ENCODE measurements at places on chromosomes 2 and 18.

GRCh38 chr2:180604077-180604476, 376.3 kb upstream of the UBE2E3 start:
- no peak for DNase-seq

DNA sequence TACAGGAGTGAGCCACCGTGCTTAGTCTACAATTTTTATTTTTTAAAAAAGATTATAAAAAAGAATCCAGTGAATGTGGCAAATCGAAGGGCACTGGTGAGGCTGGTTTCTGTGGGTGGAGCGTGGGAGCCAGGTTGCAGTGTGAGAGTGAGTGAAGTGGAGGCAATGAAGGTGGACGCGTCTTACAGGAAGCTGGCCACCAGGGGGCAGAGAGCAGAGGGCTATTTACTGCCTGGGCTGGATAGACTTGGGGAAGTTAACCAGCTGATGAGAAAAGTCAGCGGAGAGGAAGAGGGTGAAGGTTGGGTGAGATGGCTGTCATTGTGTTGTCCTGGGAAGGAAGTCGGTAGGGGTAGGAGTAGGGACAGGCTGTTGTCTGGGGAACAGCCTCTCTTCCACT, 6.8 kb downstream of the SCTR start:
- DNase-seq = no peak

DNA sequence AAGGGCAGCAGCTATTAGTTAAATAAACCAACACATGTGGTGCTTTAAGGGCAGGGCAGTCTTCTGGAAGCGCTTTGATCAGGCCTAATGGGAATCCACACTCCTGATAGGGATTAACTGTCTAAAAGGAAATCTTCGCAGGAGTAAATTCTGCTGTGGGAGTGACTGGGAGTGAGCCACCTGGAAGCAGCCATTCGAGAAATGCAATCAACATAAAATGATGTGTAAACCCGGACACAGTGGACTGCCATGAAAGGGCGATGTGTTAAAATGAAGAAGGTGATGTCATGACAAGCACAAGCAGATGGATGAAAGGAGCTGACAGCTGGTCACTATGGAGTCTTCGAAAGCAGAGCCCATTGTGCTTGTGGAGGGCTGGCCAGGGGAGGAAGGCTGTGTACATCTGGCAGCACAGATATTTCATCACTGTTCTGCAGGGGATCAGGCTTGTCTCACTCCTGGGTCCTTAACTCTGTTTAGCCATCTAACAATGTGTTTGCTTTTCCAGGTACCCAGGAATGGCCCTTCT, 24.8 kb upstream of the GALNT14 start:
- no peak for DNase-seq

- no peak for DNase-seq
Measured at GRCh38 chr18:57792631-57793301, 10.3 kb downstream of the ATP8B1 start.

DNA sequence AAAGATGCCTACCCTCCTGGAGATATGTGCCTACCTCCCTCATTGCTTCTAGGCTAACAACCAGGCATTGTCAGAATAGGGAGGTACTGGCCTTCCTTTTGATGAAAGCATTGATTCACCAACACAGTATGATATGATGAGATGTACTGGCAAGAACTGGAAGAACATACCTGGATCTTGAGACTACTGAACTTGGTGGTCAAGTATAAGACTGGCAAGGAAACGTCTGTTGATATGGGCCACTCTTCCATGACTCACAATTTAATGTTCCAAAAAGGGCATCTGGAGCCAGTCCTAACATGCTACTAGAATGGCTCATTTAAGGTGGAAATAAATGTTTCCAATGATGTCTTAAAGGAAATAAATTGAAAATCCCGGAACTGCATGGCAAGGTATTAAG, 18.1 kb downstream of the DTNB start:
- no peak for DNase-seq

Data from effector CD8-positive, alpha-beta T cell (primary cell).